Stimulated activated CD4-positive, alpha-beta T cell treated with anti-CD3 and anti-CD28 coated beads, Interleukin-15, amount 100 ng/mL, for 1 hour (primary cell): ENCODE measurements at places on chromosomes 3 and 15.

DNA sequence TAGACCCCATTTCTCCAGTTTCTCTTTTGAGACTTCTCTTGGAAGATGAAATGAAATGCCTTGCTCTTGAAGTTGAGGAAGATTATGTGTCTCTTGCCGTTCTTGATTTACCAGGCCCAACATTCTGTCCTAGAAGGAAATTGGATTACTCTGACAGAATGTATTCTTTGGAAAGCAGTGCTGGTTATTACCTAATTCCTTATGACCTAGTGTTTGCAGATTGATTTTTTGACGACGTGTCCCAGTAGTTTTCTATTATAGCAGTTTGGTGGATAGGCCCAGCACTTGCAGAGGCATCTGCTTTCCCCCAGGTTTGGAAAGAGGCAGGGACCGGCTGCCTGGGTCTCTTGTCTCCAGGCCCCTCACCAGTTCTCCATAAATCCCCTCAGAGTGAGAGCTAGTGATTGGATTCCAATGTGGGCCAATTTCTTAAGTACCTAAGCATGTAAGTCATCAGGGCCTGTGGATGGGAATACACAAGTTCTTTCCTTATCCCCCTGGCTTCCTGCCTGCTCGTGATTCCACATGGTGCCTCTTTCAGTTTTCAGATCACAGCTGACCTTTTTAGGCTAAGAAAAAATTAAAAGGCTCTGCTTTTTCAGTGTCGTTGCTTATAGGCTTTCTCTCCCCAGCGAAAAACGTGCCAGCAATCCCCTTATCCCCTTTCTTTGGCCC, 50.2 kb downstream of the EPHB3 start:
- DNase-seq: no peak

DNA sequence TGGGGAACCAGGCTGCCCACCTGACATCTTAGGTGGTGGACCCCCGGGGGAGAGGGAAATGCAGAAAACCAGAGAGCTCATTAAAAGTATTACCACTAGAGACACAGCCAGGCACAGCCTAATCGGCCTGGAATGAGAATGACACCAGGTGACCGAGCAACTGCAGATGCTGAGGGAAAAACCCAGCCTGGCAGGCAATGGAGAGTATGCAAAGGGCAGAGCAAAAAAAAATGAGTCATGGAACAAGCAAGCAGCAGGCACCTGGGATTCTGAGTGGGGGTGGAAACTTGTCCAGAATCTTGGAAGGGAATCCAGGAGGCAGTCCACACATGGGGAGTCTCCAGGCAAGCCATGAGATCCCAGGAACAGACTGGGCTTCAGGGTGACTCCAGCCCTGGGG, 183.7 kb upstream of the LRRN1 start:
- no peak for DNase-seq

GRCh38 chr3:170889132-170889531, 19.1 kb upstream of the RPL22L1 start:
- DNase-seq: no peak

DNA sequence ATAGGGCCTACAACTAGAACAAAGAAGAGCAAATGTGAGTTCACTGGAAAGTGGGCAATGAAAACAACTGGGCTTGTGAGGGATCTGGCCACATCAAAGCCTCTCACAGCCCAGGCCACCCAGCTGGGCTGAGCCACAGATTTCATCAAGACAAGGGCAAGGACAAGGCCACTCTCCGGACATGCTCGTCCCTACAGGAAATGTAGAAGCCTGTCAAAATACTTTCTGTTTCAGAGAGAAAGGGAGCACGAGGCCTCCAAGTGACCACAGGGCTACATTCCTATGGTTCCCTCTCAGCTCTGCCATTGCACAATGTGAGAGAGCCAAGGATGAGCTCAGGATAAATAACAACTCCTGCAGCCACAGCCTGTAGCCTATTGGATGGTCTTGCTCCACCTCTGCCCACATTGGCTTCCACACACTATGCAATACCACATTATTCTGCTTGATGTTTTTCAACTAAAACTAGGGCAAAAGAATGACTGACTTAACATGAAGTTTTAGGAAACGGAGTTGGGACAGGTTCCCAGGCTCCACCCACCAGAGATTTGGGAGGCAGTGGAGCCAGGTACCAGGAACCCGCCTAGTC, 12.1 kb downstream of the TBC1D2B start:
- no peak for DNase-seq

- DNase-seq: no peak
Observed at GRCh38 chr3:194124193-194124592, 11.8 kb upstream of the HES1 start.
